ENCODE measurements at places on chromosomes 2 and 18.

DNA sequence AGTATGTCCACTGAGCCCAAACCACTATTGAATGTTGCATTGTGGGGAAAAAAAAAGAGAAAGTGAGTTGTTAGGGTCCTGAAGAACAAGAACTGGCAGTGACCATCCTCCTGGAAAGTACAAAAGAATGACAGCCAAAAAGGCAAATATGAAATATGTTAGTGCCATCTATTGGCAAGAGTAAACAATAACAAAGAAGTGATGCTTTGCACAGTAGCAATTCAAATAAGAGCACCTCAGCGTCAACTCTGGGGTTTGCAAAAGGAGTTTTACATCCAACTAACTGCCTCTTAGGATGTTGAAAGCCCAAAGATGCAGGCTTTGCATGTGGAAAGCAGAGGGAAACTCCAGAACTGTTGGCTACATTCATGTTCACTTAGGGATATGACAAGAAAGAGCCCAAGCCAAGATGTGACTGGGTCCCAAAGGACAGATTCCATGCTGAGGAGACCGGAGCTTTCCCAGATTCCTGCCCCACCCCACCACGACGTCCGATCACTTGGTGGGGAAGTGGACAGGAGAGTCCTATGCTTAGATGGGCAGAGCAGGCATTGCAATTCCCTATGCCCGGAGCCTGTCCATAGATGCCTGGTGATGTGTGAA is 15.6 kb downstream of the TRABD2A start:
- no peak for DNase-seq

GRCh38 chr18:3615374-3615985 is 165.5 kb downstream of the TGIF1 start:
- DNase-seq = no peak

- no peak for DNase-seq
These were observed 806 bp downstream of the ZNF407 start for GRCh38 chr18:74598350-74599001.

GRCh38 chr2:172011812-172012575 is 12.2 kb downstream of the METAP1D start:
- DNase-seq = no peak

GRCh38 chr2:30981096-30981495 is 157.1 kb downstream of the GALNT14 start:
- DNase-seq = no peak

DNA sequence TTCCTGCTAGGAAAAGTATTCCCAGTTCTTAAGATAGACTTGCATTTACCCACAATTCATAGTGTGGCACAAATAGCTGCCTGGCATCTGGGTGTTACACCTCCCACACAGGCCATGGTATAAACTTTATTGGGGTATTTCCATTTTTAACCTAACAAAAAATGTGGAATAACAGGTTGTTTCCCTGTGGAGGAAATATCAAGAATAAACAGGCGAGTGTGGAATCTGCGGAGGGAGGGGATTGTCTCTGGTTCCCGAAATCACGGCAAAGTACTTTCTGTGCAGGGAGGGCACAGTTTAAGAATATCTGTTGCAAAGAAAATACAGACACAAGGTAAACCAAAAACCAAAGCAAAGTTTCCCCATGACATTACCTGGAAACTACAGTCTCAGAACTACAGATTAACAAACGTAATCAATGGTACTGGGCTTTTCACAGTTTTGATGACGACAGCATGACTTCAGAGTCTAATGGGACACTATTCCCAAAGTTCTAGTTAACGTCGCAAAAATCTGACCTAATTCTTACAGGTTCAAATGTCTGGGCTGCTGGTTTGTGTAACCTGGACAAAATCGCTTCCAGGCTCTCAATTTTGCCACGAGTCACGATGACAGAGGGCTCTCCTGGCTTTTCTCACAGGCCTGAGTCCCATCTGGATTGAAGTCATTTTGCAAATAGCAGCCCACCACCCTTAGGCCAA is 1.4 kb downstream of the STARD7 start:
- DNase-seq = no peak

GRCh38 chr2:125405816-125406215 is 1250.1 kb upstream of the GYPC start:
- no peak for DNase-seq

DNA sequence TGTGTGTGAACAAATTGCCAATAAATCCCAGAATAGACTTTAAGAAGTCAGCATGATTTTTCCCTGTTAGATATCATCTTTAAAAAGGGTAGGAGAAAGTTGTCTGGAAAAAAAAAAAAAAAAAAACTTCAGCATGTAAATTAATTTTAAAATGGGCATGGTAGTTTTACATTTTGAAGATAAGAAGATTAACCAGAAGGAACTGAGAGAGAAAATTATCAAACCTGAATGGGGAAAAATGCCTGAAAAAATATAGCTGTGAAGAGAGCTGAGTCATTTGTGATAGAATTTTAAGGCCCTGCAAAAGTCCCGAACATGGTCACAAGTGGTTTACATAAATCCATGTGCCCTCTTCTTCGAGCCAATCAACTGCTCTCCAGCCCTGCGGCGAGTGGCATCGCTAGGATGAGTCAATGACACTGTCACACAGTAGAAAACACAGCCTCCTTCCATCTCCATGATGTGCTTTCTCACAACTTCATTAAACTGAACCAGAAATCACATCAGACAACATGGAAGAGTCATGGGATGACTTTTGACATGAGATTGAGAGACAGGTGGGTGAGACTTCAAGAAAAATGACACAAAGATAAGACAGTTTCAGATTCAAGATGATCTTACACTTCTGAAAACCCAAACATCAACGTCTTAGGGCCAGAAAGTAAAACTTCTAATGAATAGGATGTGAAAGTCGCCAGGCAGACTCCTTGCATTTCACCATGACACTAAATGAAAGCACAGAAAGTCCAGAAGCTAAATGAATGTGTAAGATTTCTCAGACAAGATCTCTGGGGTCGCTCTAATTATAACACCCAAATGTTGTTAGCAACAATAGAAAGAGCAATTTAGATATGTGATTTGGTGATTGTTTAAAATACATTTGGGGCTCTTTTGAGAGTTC is 273.0 kb upstream of the ID2 start:
- DNase-seq = no peak

DNA sequence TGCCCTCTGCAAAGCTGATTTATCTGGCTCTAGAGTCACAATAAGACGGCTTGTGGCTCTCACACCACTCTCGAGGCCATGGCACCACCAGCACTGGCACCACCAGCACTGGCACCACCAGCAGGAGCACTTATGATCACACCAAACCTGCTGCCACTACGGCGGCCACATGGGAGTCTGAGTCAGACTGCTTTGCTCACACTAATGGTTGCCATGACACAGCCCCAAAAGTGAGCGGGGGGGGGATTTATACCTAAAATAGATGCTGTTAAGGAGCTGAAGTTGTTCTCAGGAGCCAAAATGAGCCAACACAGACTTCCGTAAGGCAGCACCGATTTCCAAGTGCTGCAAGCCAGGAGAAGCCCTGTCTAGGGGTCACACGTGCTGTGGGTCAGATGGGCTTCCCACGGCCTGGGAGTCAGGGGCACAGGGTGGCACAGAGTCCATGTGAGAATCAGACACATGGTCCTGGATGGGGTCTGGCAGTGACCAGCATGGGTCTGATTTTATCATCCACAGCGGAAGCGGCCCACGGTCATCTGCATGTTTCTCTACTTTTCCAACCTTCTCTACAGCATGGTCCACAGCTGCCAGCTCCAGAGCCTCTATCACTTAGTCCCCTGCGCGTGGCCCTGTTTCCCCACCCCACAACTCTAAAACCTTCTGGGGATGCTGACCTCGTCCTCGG is 16.7 kb downstream of the DNMT3A start:
- DNase-seq = peak; percentile 41

DNA sequence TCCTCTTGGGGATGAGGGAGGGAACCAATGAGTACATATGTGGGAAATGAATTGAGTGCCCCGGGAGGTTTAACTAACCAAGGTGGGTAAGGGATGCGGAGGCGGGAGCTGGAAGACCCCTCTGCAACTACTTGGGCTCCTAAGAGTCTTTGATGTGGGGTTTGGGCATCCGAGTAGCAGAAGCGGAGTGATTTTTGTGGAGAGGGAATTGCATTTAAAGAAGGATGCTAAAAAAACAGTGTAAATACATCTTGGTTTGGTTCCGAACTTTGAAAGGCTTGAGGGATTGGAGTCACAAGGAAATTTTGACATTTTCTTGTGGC is 215.7 kb downstream of the MCFD2 start:
- DNase-seq = no peak
